Epithelial cell of proximal tubule (primary cell): ENCODE measurements at places on chromosomes 1 and 21. TPM values are rescaled to one million over a fixed set of nuclear protein-coding genes. Genes with fewer than 3 reads are reported as not detected.

- DNase-seq, result no peak
Measured at GRCh38 chr1:236997361-236997760, 6.9 kb downstream of the MT1HL1 start.

GRCh38 chr21:35343046-35343819, 294.1 kb upstream of the RUNX1 start:
- DNase-seq, result no peak

DNA sequence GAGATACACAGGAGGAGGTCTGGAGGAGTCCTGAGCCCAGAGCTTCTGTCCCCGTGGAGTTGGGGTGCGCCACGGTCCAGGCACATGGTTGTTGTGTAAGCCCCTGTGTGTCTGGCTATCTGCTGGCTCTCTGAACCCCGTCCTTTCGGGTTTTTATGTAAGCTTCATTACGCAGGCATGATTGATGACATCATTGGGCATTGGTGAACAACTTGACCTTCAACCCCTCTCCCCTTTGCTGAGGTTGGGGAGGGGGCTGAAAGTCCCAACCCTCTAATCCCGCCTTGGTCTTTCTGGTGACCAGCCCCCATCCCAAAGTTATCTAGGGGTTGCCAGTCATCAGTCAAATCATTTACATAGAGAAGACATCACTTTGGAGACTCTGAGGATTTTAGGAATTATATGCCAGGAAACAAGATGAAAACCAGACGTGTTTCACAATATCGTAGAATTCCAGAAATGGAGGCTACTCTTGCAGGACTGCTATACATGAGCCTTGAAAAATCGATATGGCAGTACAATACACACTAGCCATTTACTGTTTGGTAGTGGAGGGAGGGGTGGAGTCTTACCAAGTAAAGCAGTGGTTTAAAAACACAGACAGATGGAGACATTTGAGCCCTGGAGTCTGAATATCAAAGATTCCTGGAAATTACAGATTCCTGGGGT, 69.8 kb upstream of the SCAF4 start:
- no peak for DNase-seq

- no peak for DNase-seq
Measured at GRCh38 chr1:95583661-95584210, 349.7 kb downstream of the RWDD3 start.

TMEM79 gene
- total RNA-seq, result 2.1 and 3.9 TPM in 2 replicates

GRCh38 chr1:9809100-9809510, 14.7 kb downstream of the CLSTN1 start:
- DNase-seq, result peak; percentile 61

DNA sequence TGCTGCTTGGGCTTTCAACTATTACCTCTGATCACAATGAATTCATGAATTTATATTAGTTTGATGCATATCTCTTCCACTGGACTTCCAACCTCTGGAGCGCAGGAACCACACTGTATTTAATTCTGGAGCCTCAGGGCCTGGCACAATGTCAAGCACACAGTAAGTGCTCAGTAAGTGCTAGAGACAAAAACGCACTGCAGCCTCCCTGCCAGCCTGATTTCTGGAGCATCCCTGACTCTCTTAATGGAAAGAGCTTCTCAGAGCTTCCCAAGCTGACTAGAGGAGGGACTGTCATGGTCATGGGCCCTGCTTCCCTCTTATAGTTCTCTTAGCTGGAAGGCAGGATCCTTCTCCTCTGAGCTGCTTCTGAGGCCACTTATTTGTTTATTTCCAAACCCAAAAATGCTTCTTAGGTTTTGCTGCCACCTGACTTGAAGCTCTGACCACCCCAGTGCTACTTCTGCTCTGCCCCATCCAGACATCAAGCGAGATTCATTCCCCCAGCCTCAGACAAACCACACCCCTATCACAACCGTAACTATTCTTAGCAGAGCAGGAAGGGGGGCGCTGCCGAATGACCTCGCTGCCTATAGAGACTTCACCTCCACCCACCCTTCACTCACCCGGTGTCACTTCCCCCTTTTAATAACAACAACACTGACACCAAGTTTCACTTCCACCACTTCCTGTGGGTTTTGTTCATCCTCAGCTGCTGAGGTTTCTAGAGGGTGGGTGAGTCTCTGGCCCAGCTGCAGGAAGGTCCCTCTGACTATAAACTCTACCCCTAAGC, 33.6 kb downstream of the NUAK2 start:
- DNase-seq, result no peak

- DNase-seq, result no peak
Measured at GRCh38 chr1:9385801-9386573, 93.3 kb downstream of the SPSB1 start.

DNA sequence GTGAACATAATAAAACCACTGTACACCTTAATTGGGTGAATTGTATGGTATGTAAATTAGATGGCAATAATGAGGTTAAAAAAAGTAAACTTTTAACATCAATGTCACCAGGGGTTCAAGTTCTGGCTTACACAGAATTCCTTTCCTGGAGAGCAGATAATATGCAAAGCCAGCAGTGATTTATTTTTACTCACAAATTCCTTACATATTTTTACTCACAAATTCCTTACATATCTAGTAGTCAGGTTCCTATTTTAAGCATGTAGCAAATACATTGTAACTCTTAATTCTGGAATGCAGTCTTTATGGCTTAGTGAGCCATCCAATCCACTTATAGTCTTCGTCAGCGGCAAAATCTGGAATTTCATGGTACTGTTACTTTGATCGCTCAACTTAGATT, 1.3 kb upstream of the UBE4B start:
- no peak for DNase-seq

TMEM200B gene
- 6.9 and 14.9 TPM in 2 replicates for total RNA-seq

TNFSF18 gene
- not detected in 2 replicates for total RNA-seq

RAB25 gene
- total RNA-seq, result 17.8 and 47.5 TPM in 2 replicates

AMY1B gene
- not detected in 2 replicates for total RNA-seq

GRCh38 chr1:182614796-182615454, 10.7 kb upstream of the RGS16 start:
- no peak for DNase-seq

DNA sequence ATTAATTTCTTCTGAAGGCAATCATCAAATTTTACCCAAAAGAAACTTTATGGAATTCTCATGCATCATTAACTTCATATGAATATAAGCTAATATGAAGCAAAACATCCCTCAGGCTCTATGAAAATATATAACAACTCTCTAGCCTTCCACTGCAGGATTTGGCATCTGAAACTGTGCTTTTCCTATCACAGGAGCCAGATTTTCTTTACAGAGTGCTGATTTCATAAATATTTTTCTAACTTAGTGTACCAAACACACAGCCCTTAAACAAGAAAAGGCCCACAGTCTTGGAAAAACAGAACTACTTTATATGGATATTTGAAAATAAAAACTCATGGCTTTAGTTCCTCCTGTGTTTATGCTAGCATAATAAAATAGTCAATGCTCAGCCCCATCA, 559.5 kb upstream of the CHRM3 start:
- no peak for DNase-seq

DNA sequence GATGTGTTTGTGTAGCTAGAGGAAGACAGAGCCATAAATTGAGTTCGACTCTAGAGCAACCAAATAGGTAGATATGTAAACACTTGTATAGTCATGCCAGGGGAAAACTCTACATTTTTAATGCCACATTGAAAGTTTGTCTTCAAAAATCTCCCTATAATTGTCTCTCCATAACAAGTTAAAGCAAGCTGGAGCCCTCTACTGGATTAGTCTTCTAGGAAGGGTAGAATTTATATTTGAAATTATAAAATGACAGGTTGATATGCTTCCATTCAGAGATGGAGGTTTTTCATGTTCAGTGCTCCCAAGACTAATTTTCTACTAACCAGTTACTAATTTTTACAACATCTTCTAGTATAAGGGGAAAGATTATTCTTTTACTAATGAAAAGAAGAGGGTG, 13.1 kb upstream of the COL24A1 start:
- no peak for DNase-seq

GRCh38 chr1:232140419-232141166, 489.3 kb downstream of the SIPA1L2 start:
- DNase-seq, result no peak

DNA sequence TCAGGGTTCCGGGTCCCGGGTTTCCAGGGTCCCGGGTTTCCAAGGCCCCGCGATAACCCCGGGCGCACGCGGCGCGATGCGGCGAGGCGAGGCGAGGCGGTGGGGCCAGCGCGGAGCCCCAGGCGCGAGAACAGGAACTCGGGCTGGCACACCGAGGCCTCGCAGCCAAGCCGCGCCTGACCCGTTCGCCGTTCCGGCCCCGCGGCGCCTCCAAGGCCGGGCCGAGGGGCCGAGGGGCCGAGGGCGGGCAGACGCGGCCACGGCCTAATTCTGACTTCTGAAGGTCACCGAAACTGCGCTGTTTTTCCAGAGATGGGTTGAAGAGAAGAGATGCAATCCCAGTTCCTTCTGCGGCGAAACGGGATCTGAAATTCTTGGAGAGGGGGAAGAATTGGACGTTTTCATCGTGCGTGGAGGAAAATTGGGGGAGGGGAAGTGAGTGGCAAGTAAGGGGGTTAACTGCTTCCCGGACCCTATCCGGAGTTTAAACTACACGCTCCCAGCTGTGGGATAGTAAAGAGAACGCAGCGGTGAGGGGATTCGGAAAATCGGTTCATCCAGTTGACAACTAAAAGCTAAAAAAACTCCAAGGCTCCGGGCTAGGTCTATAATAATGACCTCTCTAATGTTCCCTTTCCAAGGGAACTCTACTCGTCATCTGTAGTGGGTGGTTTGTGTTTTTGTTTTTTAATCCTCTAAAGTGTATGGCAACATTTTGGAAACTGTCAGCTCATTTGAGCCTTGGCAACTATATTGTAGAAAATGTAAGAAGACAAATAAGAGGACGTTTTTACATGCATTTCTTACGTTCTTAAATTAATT, 8.2 kb downstream of the TBX15 start:
- DNase-seq, result no peak

GRCh38 chr1:208004851-208005250, 93.9 kb upstream of the CD34 start:
- DNase-seq, result no peak

DNA sequence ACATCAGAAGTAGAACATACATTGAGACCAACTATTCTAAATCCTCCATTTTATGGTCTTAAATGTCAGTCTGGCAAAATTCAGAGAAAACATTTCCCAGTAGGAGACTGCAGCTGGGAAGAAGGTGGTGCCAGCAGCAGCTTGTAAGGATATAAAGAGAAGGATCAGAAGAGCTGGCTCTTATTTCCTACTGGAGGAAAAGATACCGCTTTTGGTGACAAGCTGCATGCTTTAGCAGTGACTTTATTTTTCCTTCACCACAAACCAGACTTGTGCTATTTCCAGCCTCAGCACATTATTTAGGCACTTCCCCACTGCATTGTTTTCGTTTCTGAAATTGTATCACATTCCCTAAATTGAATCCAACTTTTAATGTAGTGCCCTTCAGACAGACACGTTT, 28.4 kb downstream of the RNF11 start:
- DNase-seq, result no peak

ELAPOR1 gene
- total RNA-seq, result 0.29 TPM in 1 of 2 replicates, not detected in the other

GRCh38 chr1:9368356-9368755, 75.7 kb downstream of the SPSB1 start:
- DNase-seq, result no peak

DNA sequence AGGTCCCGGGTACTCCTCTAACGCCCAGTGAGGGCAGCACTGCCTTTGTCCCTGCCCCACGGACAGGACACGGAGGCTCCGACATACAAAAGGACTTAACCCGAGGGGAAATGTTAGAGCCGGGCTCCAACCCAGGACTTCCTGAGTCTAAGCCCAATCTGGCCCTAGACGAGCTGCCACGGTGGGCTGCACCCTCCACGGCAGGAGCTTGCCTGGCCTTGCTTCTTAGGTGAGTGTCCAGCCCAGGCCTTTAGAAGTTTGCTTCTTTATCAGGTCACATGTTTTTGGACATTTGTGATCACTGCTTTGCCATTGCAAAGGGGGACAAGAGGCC, 11.0 kb upstream of the TMEM200B start:
- DNase-seq, result no peak

DNA sequence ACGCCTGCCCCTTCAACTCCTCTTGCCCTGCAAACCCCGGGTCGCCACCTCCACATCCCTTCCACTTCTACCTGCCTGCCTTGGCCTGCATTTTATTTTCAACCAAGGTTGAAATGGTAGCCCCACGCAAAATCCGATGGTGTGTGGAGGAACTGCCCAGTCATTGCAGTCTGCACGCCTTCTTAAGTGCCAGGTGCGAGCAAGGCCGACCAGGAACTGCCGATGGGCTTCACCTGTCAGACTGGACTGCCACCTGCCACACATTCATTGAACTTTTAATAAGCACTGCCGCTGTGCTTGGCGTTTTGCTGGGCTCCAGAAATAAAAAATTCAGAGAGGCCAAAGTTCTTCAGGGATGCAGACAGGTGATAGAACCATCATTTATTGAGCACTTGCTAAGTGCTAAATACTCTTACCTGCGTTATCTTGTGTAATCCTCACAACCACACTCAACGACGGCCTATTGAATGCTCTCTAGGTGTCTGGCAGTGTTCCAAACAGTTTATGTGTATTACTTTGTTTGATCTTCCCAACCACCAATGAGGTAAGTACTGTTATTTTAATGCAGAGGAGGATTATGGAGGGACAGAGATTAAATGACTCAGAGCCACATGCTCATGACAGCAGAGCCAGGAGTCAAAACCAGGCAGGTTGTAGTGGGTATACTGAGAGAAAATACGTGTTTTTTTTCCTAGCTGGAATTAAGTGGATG, 36.2 kb downstream of the CACHD1 start:
- DNase-seq, result no peak

- no peak for DNase-seq
Measured at GRCh38 chr1:78015148-78015547, 10.4 kb downstream of the DNAJB4 start.

LAPTM5 gene
- total RNA-seq, result 2.2 and 2.4 TPM in 2 replicates

- DNase-seq, result no peak
Measured at GRCh38 chr1:116958110-116958509, 43.5 kb upstream of the CD101 start.

CR1L gene
- not detected in 2 replicates for total RNA-seq

DNA sequence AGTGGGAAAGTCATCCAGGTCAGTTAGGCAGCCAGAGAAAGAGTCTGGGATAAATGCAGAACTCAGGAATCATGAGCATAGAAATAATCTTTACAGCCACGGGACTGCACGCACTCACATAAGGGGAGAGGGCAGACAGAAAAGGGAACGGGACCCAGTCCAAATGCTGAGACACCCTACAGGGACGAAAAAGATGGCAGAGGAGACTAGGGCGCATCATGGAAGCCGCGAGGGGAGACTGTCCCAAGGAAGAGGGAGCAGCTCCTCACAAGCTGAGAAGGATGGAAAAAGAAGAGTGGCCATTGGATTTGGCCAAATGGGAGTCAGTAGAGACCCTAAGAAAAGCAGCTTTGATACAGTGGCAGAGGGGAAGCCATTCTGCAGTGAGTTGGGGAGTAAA, 102.9 kb upstream of the TLR5 start:
- no peak for DNase-seq

FCRL2 gene
- not detected in 2 replicates for total RNA-seq

DNA sequence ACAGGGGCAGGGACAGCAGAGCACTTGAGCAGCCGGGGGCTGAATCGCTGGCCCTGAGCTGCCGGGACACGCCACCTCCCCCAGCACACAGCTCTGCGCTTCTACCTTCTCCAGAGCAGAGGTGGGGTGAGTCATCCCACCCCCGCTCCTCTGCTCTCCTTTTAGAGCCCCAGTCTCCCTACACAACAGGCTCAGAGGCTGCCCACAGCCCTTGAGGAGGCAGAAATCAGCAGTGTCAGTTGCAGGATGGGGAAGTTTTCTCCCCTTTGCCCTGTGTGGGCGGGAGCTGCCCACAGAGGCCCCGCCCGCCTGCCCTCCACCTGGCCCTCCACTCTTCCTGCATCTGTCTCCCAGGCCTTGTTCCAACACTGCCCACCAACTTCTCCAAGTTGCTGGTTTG, 94.6 kb downstream of the STUM start:
- no peak for DNase-seq

SLC1A7 gene
- total RNA-seq, result not detected in 2 replicates
